ENCODE measurements at places on chromosomes 4 and X.

DNA sequence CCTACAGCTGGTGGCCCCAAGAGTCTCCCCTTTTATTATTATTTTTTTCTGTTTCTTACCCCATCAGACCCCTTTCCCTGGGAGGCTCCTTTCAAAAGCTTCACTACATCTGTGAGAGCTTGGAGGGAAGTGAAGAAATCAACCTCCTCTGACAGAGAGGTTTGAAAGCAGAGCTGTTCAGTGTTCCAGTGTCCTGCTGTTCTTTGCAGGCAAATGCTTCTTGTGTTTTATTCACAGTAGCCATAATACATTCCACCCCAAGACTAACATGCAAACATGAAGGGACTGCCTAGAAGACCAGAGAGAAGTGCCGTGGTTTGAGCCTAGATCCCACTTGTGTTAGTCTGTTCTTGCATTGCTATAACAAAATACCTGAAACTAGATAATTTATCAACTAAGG lies 192.1 kb downstream of the PTTG2 start:
- no peak for DNase-seq

GRCh38 chr4:81505004-81505598 lies 33.4 kb upstream of the RASGEF1B start:
- DNase-seq: no peak

- no peak for DNase-seq
Observed at GRCh38 chr4:109040441-109040840, 262.0 kb downstream of the COL25A1 start.

GRCh38 chr4:1251773-1252066 lies 2.8 kb upstream of the CTBP1 start:
- no peak for DNase-seq

DNA sequence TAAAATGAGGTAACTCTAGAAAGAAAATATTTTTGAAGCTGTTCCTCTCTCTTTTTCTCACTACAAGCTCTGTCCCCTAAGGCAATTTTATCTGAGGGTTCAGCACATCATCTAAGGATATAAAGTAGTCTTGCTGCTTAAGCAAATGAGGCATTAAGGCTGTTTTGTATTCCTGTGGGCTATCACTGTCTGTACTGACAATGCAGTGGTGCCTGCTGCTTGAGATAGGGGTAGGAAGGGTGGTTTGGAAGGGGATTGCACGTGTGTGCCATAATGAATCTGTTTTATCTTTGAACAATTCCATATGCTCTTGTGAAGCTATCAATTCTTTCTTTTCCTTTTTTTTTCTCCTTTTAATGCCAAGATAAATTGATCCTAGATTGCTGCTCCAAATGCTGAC lies 128.0 kb upstream of the ATOH1 start:
- DNase-seq: no peak

GRCh38 chrX:47206316-47206715 lies 12.2 kb upstream of the CDK16 start:
- no peak for DNase-seq

DNA sequence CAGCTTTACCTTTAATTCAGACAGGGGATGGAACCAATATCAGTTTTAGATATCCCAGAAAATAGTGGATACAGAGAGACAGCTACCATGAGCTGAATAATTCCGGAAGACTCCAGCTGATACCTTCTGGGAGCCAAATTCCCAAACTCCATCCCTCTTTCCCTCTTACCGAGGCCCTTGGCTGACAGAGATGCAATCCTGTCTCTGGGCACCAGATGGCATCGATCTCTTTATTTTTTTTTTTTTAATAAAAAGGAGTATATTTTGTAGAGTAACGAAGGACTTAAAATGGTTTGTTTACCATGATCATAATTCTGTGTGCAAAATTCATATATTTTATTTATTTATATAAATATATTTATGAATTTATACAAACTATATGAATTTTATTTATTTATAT lies 31.0 kb downstream of the RAB40A start:
- DNase-seq: no peak

GRCh38 chr4:89064848-89065247 lies 7.9 kb upstream of the FAM13A start:
- DNase-seq: no peak

- peak; percentile 67 for DNase-seq
Observed at GRCh38 chrX:39705290-39705689, 392.5 kb downstream of the BCOR start.

GRCh38 chr4:164997324-164997723 lies 19.9 kb upstream of the TRIM61 start:
- no peak for DNase-seq

DNA sequence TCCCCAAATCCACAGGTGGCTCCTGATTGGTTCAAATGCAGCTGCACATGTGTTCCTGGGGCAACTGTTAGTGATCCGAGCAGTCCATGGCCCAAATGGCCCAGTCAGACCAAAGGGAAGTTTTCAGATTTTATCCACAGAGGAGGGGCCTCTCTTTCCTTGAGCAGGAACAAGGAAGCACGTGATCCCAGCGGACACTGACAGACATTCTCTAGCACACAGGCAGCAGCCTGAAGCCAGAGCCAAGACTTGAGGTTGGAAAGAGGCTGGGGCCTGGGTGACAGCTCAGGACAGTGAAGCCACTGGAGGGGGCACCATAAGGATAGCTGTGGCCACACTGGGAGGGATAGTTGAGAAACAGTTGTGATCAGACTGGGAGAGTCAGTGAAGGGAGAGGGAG lies 3.5 kb upstream of the ZFP92 start:
- DNase-seq: no peak

GRCh38 chr4:149493492-149493891 lies 322.2 kb downstream of the IQCM start:
- DNase-seq: no peak

GRCh38 chr4:135735512-135735911 lies 1533.9 kb upstream of the PABPC4L start:
- no peak for DNase-seq

DNA sequence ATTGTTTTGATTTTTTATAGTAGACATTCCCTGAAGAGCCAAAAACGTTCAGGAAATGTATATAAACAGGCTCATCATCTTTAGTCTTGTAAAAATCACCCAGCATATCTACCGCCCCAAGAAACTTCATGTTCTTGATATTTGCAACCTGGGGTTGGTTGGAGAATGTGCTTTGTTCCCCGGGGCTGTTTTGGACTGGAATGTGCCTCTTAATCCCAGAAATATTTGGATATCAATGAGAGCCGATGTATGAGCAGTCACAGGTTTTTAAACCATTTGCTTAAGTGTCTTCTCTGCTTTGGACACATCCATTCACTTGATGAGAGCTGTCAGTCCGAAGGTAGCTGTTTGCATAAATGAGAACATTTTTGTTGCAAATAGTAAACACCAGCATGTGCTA lies 449.7 kb downstream of the PCDH7 start:
- DNase-seq: no peak

DNA sequence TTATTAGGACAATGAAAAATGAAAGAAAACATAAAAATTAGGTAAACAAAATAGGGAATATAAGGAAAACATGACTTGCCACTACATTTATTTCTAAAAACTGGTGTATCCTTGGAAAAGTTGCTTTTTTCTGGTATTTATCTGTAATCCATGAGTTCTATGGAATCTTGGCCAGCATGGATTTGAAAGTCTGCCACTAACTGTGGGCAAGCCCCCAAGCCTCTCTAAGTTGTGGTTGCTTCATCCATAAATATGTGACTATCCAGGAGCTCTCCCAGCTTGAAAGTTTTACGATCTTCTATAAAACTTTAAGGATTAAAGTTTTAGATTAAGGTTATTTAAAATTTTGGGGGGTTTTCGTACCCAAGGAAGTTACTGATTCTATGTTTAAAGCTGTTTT lies 21.8 kb downstream of the RPS6KA3 start:
- DNase-seq: no peak

DNA sequence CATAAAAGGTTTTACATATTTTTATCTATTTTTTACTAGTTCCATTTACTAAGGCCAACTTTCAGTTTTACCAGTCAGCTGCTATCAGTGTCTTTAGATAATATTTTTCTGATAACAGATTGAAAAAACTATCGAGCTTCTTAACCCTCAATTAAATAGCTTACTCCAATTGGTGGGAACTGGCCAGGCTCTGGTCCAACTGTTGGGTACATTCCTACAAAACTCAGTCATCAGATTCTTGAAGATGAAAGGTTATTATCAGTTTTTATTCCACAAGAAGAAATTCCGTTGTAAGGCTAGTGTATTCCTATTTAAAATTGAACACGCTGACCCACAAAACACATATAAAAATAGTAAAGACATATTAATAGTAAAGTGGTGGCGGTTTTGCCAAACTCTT lies 346.2 kb downstream of the MAPK10 start:
- peak; percentile 18 for DNase-seq

GRCh38 chr4:726235-726787 lies 20.7 kb downstream of the PCGF3 start:
- DNase-seq: no peak

DNA sequence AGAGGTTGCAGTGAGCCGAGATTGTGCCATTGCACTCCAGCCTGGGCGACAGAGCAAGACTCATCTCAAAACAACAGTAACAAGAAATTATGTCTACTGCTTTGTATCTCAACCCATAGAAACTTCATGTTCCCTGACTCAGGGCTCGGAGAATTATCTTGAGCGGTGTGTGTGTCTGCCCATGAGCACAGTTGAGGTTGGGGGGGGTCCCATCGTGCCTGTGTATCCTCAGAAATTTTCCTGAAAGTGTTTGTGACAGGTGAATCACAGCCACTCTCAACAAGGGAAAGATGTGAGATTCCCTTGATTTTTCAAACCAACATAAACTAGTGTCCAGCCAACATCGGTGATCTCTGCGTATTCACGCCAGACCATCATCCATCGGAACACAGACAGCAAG lies 319.1 kb downstream of the ASMT start:
- DNase-seq: no peak

GRCh38 chrX:74132280-74132679 lies 171.7 kb upstream of the ZCCHC13 start:
- DNase-seq: no peak

DNA sequence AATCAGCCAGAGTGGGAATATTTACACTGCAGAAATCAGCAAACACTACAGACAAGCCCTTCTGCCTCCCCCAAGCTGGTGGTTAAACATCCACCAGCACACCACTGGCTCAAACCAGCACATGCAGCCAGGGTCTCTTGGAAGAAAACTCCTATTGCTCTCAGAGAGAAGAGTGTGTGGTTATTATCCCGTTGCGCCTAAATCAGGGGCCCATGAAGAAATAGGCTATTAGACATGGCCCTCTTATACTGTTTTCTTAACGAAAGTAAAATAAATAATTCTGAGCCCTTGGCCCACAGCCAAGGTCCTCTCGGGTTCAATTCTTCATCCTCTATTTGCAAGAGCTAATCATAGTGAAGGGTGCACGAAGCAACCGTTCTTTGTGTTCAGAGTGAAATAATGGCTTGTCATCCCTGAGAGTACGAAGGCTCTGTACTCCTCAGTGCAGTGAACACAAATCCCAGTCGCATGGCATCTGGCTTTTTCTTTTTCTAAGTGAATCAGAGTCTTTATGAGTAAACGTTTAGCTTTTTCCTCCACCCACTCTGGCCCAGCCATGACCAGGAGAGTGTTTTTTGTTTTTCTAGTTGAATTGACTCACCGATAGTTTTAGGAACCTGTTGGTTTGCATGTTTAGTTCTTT lies 33.4 kb upstream of the RBM47 start:
- peak; percentile 45 for DNase-seq

DNA sequence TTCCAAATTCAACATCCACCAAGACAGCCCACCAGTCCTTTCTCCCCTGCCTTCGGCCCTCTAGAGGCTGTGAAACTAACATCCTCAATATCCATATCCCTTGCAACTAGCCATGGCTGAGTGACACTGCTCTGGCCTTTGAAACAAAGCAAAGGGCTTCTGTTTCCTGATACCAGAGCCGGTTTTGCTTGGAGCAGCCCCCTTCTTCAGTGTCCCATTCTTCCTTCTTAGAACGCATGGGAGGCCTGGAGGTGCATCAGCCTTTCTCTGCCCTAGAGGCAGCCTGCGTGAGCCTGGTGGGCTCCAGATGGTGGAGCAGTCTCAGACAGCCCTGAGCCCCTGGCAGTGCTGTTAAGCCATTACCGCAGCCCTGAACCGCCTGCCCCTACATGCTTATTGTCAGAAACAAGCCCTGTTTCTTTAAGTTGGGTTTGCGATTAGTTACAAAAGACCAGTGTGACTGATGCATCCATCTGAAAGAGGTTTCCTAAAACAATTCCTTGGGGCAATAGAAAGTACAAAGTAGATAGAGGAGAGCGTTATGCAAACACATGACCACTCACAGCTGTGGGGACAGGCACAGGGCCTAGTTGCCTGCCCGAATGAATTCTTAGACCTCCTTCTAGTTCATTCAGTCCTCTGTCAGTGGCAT lies 74.1 kb downstream of the EVC start:
- no peak for DNase-seq

DNA sequence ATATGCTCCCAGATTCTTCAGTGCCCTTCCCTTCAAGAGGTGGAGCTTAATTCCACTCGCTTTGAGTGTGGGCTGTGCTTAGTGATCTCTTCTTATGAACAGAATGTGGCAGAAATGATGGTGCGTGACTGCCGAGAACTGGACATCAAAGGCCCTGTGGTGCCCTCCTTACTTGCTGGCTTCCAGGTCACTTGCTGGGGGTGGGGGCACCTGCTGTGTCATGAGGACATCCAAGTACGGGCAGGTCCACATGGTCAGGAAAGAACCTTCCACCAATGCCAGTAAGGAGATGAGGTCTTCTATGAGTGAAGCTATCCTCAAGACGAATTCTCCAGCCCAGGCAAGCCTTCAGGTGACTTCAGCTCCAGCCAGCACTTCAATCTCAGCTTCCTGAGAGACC lies 95.8 kb downstream of the FAM53A start:
- no peak for DNase-seq

- DNase-seq: no peak
Observed at GRCh38 chr4:174580597-174580996, 58.3 kb upstream of the HPGD start.

- DNase-seq: no peak
Observed at GRCh38 chr4:172950990-172951389, 217.6 kb upstream of the GALNT7 start.

DNA sequence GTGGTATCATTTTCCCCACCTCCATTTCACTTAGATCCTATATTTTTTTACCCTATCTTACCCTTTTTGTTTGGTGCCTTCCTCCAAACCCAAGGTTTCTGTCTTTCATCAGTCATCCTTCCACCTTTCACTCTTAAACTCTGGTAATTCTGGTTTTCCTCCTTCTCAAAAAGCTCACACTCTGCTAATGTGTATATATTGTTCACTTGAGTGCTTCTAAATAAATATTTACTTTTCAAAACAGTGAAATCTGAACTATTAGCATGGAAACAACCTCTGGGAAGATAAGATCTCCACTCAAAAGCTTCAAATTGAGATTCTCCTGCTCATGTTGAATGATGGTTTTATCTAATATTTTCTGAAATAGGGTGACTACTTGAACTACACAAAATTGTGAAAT lies 21.5 kb downstream of the XIAP start:
- DNase-seq: no peak

GRCh38 chr4:41620594-41621256 lies 82.8 kb downstream of the LIMCH1 start:
- no peak for DNase-seq

DNA sequence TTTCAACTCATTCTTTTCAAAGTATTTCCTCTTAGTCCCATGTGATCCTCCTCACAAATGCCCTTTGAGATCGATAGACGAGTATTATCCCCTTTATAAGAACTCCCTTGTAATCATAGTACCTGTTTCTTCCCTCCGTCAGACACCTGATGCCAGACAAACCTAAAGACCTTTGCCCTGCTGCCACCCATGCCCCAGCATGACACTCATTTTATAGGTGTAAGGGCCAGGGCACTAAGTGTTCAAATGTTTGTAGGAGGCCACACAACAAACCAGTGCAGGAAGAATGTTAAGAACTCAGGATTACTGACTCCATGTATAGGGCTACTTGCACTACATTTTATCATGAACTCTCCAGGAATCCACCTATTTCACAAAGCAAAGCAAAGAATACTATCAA lies 115.6 kb upstream of the DIAPH2 start:
- no peak for DNase-seq
